ENCODE measurements at places on chromosomes 4 and X.
A peak's percentile ranks its signal among the peaks of the same experiment; 100 is the strongest.

- no peak for DNase-seq
Measured at GRCh38 chr4:138521809-138522208, 279.7 kb upstream of the SLC7A11 start.

DNA sequence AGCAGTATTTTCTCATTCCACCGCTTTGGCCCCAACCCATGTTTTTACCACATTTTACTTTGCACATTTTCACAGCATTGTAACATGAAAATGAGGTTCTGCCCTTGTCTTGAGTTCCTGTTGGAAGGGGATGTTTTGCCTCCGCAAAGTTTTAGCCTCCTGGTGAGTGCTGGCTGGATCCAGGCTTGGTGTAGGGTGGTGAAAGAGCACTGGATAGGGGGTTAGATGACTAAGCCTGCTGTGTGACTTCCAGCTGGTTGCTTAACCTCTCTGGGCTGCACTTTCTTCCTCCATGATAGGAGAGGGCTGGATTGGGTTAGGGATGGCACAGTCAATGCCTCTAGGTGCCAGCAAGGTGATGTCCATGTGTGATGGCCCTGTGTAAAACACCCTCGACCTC is 28.9 kb downstream of the CYTL1 start:
- DNase-seq: no peak

DNA sequence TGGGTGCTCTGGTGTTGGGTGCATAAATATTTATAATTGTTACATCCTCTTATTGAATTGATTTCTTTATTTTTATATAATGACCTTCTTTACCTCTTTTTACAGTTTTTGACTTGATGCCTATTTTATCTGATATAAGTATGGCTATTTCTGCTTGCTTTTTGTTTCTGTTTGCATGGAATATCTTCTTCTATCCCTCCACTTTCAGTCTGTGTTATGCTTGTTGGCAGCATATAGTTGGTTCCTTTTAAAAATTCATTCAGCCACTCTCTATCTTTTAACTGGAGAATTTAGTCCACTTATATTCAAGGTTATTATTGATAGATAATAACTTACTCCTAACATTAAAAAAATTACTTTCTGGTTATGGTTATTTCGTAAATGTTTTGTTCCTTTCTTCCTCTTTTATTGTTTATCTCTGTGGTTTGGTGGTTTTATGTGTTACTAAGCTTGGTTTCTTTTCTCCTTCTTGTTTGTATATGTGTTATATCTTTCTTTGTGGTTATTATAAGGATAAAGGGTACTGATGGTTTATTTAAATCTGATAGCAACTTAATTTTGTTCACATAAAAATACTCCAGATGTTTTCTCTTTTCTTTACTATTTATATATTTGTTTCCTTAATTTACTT is 69.5 kb downstream of the IL15 start:
- no peak for DNase-seq

GRCh38 chr4:70629469-70630090 is 1.0 kb downstream of the ENAM start:
- no peak for DNase-seq

GRCh38 chrX:118126286-118126685 is 9.7 kb upstream of the KLHL13 start:
- DNase-seq: no peak

GRCh38 chr4:75995727-75996126 is 5.0 kb upstream of the SDAD1 start:
- peak; percentile 21 for DNase-seq

- no peak for DNase-seq
Measured at GRCh38 chrX:68835468-68835867, 6.6 kb downstream of the EFNB1 start.

- no peak for DNase-seq
Measured at GRCh38 chr4:43351970-43352806, 459.7 kb downstream of the GRXCR1 start.

DNA sequence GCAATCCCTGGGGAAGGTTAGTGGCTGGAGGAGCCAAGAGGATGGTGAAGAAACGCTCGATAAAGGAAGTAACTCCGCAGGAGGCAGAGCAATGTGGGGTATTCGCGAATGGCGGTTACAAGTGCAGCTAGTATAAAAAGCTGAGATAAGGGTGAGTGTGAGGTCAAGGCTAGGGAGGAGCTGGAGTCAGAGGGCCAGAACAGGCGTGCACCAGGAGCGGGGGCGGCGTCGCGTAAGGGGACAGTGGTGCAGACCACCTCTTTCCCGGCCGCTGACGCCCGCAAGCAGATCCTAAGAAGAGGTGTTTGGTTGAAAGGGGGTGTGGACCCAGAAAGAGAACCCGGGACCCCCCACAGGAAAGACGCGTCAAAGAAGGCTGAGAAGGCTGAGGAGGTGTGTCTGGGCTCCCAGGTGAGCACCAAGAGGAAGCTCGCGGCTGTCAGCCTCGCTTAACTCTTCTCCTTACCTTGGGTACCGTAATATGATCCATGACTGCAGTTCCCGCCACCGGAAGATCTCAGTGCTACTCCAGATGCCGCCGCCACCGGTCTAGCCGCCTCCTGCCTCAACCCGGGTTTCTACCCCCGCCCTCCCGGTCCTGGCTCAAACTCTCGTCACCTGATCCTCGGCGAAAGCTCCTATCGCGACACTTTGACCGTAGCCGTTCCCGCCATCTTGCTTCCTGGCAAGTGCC is at the start of gene MTMR8:
MTMR8 (minus strand) TSS at position 579 of the 694 bp plus-strand sequence; CDS start at position 490, 89 bp downstream.
- peak; percentile 12 for DNase-seq

GRCh38 chr4:69831646-69832325 is 28.2 kb downstream of the SULT1E1 start:
- no peak for DNase-seq

GRCh38 chr4:185685804-185686203 is 126.2 kb downstream of the SORBS2 start:
- DNase-seq: no peak

DNA sequence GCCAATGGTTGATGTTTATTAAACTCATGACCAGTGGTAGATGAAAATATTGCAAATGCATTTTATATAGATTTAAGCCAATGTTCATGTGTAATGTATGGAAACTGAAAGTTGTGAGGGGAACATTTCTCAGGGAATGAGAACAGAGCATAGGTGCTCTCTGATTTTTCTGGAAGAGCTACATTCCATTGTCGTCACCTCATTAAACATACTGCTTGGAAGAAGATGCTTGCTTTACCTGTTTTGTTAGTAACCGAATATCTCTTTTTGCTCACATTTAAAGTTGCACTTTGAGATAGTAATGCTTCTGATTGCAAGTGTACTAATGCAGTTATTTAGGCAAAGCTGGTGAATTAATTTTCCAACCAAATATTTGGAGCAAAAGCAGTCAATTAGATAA is 93.8 kb upstream of the CLCN4 start:
- DNase-seq: no peak

- no peak for DNase-seq
Measured at GRCh38 chr4:8260656-8261111, 8.9 kb upstream of the HTRA3 start.

DNA sequence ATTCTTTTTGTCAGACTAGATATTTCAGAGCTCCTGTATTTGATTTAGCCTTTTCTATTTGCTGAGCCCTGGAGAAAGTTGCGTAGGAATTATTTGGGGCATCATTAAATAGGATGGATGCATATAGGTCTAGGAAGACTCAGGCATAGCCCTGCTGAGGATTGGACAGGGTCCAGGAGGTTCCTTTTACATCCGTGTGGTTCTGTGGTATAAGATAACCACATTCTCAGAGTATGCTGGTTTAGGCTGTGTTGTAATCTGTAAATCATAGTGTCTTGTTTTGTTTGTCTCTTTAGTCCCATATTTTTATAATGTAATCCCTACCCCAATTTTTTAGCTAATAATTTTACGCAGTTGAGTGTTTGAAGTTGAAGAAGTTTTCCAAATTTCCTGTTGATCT is 513.7 kb downstream of the RPA4 start:
- no peak for DNase-seq

GRCh38 chr4:85423431-85423830 is 51.5 kb upstream of the ARHGAP24 start:
- DNase-seq: no peak

DNA sequence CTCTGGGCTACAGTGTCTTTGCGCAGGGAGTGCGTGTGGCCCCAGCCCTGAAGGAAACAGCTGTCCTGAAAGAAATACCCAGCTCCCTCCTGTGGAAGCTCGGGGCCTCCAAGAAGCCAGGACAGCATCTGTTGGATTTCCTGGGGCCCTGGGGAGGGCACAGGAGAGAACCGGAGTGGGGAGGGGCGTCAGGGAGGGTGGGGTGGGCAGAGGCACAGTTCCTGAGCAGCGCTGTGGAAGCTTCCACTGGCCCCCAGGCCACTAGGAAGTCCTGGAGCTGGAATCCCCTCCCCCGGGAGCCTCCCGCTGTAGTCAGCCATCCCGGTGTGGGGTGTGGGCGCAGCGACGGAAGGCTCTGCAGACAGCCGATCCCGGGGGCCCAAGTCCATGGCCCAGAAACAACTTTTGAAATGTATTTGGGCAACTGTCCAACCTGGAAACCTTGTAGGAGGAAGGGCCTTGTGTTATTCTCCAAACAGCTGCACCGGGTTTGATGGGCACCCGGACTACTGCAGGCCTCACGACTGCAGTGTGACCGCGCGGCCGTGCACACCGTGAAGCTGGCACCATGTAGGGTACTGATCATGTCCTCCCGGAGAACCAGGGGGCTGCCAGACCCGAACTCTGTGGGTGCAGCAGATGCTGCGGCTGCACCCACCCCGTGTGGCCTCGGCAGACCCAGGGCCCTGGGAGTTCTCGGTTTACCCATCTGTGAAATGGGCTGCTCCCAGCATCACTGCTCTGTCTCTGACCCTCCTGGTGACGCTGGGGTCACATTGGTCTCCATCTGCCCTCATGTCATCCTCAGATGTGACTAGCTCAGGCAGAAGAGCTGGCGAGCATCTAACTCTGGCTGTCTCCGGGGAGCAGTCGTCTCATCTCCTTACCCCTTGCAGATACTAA is 68.5 kb upstream of the HMX1 start:
- DNase-seq: no peak

- DNase-seq: no peak
Measured at GRCh38 chrX:84258708-84259107, 70.7 kb upstream of the RPS6KA6 start.

DNA sequence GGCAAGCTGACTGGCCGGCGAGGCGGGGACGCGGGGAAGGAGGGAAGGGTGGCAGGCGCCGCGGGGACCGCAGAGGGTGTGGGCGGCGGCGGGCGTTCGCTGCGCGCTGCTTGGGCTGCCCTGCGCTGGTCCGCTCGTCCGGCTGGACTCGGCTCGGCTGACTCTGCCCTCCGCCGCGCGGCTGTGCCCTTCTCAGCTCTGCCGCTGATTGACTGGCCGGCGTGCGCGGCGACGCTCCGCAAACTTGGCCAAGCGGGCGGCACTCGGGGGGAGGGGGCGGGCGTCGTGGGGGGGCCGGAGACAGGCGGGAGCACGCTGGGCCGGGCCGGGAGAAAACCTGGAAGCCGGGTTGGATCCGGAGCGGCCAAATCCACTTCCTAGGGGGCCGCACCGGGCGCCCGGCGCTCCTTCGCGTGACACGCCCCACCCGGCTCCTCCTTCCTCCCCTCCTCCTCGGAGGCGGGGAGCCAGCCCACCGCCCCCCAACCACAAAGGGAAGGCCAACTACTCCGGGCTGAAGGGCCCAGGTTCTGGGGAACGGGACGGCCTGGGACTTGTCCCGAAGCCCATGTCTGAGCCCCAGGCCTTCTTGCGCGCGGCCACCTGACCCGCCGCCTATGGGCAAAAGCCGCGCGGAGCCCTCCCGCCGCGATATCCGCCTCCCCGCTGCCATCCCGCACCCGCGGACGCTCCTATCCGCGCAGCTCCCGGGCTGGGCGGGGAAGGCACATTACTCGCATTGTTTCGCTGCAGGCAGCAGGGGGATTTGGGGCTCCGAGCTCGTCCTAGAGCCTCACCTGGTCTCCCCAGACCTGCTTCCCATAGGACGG is at the start of gene GPC4:
GPC4 (minus strand) TSS at position 214 of the 830 bp plus-strand sequence. CDS start 524 bp downstream, outside the sequence.
- no peak for DNase-seq

DNA sequence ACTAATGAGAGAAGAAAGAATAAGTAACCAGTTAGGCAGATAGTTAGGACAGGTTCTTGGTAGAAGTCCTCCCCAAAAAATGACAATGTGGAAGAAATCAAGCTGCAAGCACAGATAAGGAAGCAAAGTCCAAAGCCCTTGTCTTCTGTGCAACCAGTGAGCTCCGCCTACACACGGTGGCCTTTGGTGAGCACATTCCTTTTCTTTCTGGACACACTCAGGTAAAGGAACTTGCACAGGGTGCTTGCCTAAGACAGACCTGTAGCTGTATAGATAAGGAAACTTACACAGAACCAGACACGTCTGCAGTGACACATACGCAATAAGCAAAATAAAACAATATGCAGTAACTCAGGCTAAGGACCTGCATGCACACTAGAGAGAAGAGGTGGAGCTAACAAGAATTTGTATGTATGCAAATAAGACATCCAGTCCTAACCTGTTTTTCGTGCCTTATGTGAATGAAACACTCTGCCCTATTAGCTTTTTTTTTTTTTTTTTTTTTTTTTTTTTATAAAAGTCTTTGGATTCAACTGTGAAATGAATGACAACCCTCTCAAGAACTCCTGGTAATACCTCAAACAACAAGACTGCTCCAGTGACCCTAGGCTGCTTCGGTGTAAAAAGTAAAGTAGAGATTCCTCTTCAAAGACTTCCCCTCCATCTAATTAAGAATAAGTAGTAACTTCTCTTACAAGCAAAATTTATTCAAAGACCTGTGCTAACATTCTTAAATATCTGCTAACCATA is 48.8 kb downstream of the UGT2B10 start:
- DNase-seq: no peak

- no peak for DNase-seq
Measured at GRCh38 chr4:87275311-87275710, 47.4 kb downstream of the HSD17B13 start.

DNA sequence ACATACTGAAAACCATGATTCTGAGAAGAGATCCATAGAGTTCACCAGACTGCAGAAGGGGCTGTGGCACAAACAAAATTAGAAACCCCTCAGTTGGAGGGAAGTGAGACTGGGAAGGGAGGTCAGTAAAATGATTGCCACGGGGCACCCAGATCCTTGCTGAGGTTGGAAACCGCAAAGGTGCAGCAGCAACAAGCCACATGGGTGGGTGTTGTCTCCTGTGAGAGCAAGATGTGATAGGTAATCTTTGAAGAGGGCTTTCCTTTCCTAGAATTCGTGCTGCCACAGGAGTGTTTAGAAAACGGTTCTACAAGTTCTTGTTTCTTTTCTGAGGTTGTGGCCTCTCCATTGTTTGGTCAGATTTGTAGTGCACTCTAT is 85.5 kb downstream of the NFKB1 start:
- DNase-seq: no peak

- no peak for DNase-seq
Measured at GRCh38 chrX:6738518-6739470, 203.9 kb upstream of the VCX3A start.

All from kidney epithelial cell (primary cell).